Brain pericyte (primary cell): ENCODE measurements at places on chromosomes 1 and 21.

DNA sequence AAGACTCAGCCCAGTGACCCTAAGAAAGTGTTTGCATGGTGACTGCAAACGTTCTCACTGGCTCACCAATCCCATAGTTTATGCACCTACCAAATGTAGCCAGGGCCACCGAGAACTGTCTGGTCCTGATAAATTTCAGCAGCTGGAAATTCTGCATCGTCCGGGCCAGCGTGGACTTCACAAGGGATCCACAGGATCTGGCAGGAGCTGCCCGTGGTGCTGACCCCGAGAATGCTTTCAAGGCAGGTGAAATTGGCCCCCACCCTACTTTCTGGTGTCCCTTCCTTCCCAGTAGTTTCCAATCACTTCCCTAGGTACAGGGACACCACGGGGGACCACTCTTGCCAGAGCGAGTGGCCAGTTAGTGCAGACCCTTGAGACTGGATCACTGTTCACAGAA, 26.2 kb downstream of the UBASH3A start:
- no peak for DNase-seq

GRCh38 chr1:61135291-61135690, 52.9 kb downstream of the NFIA start:
- DNase-seq = no peak

DNA sequence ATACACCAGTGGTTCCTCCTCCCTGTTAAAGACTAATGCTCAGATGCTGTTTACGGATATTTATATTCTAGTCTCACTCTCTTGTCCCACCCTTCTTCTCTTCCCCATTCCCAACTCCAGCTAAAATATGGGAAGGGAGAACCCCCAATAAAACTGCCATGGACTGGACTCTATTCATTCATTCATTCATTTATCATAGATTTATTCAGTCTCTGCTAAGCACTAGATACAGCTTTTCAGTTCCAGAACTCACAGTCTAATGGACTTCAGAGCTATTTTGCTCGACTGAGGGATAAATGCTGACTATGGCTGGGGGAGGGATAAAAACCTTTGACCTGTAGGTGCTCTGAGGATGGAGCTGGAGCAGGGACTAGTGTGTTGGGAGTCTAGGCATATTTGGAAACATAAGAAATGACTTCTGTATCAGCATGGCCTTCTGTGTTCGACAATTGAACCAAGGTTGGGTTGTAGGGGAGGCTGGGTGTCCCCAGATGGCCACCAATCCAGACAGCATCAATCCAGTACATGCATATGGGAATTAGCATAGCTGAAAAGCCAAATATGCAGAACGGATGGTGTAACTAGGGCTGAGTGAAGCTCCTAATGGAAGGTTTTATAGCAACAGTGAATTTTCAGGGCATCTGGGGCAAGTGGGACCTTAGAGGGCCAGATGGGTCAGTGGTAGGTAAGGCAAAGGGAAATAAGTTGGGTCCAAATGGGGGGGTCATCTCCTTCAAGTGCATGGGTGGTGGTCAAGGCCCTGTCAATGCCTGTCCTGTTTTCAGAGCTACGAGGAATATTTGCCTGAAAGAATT, 4.1 kb downstream of the APOA2 start:
- DNase-seq = no peak

DNA sequence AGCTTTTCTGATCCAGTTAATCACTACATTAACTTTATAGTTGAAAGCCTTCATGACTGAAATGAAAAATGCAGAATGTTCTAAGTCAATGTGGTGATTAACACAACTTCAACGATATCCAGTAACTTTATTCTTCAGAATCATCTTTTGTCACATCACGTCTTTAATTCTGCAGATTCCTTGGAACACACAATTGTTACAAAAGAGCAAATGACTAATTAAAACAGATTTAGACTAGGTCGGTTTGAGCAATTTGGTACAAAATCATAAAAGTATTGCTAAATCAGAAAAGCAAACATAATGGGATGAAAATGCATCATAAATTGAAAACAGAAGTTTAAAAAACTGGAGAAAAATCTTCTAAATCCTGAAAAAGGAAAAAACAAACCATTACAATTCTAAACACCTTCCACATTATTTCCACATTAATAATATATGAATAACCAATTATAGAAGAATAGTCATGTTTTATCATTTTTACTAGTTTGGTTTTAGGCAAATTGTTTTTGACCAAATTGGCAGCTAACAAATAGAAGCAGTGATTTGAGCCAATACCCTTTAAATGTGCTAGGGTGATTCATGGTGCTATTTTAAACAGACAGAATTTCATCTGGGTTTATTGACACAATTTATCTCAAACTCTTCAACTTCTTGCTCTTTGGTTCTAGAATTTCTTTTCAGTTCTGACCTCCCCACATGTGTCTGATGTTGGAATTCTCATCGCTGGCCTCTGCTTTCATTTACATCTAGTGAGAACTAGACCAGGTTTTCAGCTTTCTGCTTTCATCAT, 468.1 kb upstream of the PTBP2 start:
- DNase-seq = no peak

DNA sequence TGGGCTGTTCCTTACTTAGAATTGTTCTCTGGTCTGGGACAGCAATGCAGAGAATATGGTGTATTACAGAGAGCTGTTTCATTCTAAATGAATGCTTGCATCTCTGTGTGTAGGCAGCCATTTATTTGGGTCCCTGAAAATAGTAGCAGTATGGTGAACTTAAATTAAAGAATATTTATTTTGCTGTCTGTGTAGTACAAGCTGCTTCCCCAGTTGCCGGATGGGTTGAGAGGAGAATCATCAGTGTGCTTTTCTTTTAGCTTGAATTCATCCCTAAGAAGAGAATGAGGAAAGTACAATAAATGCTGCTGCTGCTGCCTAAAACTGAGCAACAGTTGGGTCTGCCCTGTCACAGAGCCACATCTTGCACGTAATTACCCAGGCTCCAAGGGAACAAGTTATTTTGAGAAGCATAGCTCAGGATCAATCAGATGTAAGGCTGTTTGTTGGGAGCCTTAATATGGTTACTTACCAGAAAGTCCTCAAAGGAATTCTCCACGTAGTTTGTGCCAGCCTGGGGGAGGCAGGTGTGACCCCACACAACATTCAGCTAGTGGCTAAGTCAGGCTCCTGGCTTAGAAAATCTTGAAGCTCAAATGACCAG, 16.6 kb downstream of the ACTN2 start:
- DNase-seq = no peak

DNA sequence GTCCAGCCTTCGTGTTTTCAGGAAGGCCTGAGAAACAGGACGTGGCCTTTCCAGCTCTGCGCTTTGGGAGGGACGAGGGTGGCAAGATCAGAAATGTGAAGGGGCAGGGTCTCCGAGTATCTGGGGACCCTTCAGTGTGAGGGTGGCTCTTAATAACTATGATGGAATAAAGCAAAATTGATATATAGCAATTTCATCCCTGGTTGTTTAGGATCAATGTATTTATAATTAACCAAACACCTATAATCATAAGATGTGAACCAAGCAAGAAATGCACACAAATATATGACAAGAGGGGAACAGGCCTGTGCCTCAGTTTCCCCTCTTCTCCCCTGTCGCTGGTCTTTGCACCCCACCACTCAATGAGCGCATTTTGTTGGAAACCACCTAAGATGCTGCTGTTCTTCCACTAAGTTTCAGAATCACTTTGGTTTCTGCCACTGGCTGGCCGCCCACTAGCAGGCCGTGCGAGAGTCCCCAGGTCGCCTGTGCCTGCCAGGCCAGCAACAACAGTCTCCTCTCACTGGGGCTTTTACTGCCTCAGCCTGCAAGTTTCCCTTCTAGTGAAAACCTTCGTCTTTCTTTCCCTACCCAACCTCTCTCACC, 36.6 kb downstream of the UBASH3A start:
- no peak for DNase-seq

GRCh38 chr1:216075339-216075738, 347.9 kb downstream of the USH2A start:
- DNase-seq = no peak

DNA sequence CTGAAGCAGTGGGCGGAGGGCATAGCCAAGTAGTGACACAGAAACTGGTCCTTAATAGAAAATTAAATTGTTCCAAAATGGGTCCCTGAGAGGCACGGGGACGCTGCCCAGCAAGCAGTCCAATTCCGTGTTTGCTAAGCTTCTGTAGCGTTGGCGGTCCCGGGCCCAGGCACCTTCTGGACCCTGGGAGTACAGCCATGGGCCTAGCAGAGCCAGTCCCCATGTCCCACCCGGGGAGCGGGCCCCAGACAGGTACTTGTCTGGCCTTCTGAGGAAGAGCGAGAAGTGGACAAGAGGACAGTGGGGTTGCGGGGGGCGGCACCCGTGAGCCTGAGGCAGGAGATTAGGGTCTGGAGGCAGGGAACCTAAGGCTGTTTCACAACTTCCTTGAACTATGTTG, 11.5 kb upstream of the CCDC27 start:
- no peak for DNase-seq

- DNase-seq = peak; percentile 15
Measured at GRCh38 chr1:151680826-151681225, 35.8 kb downstream of the CELF3 start.

DNA sequence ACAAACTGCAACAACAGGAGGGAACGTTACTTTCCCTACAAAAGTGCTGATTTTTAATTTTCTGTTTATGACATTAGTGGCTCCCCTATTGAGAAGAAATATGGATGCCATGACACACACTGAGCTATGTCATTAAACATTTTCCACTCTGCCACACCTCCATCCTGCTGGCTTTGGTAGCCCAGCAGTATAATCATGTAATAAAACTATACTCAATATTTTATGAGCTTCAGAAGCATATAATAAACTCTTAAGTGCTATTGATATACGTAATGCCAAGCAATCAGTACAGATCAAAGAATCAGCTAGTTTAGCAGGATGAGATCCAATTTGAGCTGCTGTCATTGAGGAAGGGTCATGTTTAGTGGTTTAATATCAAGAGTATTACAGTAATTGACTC, 141.3 kb upstream of the LRRC7 start:
- DNase-seq = no peak

DNA sequence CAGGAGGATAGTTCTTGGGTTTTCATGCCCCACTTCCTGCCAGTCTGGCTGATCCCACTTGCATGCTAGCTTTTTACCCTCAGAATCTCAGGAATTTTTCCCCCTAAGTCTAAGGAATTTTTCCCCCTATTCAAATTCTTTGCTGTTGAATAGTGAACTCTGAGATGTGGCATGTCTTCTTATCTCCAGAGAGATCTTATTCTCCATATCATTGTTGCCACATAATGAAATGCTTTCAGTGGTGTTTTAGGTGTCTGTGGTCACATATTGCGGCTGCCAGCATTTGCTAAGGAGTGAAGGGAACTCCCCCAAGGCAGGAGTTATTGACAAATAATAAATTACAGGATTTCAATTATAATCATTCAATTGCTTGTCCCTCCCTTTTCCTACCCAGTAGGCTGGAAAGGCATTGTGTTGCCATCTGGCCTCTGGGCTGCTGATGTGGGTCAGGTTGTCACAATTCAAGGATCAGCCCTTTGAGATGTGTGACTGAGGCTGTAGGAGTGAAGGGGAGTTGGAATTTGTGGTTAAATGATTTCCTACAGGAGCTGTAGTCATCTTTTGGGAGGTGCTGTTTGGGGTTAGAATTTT, 3.9 kb upstream of the FLG start:
- DNase-seq = no peak

- no peak for DNase-seq
Measured at GRCh38 chr1:155947292-155947691, 5.9 kb downstream of the RXFP4 start.

GRCh38 chr1:14980621-14981218, 172.8 kb upstream of the TMEM51 start:
- peak; percentile 70 for DNase-seq

DNA sequence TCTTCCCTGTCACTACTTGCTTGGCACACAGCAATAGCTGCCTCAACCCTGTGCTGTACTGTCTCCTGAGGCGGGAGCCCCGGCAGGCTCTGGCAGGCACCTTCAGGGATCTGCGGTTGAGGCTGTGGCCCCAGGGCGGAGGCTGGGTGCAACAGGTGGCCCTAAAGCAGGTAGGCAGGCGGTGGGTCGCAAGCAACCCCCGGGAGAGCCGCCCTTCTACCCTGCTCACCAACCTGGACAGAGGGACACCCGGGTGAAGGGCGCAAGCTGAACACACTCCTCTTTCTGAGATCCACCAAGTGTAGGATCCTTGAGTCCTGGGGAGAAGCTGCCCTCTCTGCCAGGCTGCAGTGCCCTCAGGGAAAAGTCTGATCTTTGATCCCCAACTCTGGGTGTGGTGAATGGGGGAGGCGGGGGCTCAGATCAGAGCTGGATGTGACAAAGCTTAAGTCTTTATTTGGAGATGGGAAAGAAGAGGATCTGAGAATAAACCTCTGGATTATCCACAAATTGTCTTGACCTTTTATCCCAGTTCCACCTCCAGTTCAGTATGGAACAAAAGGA, 1.2 kb downstream of the RXFP4 start:
- DNase-seq = no peak

- no peak for DNase-seq
Measured at GRCh38 chr1:111716333-111716732, 22.9 kb downstream of the INKA2 start.

DNA sequence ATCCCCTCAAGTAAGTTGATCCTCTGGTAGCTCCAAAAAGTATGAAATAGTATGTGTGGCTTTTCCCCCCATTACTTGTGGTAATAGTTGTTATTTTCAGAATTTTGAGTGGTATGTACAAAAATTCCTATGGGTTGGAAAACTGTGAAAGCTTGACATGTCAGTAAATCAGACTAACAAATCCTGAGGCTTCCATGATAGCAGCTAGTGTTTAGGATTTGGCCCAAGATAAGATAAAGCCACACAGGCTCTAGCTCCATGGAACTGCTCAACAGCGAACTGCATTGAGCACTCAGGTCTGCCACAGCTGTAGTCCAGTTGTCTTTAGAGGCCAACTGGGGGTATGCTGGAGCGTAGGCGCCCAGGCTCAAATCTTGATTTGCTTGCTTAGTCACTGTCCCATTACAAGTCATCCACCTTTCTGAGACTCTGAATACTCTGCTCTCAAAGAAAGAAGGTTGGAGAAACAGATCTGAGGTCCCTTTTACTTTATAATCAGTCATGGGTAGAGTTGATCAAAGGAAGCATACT, 28.7 kb downstream of the ATP1A1 start:
- no peak for DNase-seq

- DNase-seq = peak; percentile 31
Measured at GRCh38 chr1:64823691-64824476, 79.0 kb downstream of the RAVER2 start.

- no peak for DNase-seq
Measured at GRCh38 chr1:32073299-32074229, 825 bp downstream of the TMEM39B start.

DNA sequence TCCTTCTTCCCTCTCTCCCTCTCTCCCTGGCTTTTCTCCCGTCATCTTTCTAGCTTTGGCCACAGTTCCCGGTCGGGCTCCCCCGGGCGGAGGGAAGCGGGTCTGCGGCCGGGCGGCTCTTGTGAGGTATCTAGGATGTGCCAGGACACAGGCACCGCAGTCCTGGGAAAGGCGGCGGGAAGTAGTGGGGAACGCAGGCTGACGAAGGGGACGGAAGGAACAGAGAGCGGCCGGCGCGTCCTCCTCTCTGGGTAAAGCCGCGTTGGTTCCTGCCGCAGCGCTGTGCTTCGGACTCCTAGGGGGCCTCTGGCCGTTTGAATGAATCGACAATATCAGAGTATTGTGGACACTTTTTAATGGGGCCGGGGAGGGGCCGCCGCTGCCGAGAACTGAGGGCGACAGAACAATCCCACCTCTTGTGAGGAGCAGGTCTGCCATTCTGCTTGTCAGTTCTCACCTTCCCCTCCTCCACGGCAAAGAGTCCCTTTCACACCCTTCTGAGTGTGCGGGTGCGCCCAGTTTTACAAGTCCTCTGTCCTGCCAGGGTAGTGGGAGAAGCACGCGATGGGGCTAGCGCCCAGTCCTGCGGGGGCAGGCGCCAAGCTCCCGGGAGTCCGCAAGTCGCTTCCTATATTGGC, 1.2 kb upstream of the LHX9 start:
- DNase-seq = no peak
